ENCODE measurements at places on chromosomes 16 and 17.
A peak's percentile ranks its signal among the peaks of the same experiment; 100 is the strongest.

GRCh38 chr16:71440669-71441347, 1.0 kb downstream of the TLE7 start:
- DNase-seq, result peak; percentile 27

DNA sequence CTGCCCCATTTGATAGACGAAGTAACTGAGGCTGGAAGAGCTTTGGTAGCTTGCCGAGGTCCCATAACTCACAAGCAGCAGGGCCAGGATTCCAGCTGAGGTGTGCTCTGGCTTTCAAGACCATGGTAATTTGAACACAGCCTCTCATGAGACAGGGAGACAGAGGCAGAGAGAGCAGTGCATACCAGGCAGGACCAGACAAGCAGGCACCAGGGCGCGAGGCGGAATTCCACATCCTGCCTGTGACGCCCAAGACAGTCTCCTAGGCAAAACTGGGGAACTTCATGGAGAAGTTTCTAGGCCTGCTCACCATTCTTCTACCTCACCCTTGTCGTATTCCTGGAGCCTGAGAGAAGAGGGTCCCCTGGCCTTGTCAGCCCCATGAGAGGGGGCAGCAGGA, 19.2 kb downstream of the SDK2 start:
- no peak for DNase-seq

DNA sequence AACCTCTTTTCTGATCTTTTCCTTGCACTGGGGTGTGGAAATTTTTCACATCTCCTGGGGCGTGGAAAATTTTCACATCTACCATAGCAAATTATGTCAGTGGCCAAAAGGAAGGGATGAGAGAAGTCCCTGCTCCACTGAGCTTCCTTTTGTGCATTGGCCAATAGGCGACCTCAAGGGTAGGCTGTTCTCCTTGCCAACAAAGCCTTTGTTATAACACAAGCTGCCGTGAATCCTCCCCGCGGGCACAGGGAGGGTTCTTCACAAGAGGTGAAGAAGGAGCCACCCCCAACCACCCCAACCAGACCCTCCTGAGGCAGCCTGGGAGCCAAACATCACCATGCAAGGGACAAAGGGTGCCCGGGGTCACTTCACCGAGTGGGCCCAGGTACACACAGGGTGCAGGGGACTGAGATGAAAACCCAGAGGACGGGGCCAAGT, 6.5 kb downstream of the SLC5A11 start:
- peak; percentile 51 for DNase-seq

DNA sequence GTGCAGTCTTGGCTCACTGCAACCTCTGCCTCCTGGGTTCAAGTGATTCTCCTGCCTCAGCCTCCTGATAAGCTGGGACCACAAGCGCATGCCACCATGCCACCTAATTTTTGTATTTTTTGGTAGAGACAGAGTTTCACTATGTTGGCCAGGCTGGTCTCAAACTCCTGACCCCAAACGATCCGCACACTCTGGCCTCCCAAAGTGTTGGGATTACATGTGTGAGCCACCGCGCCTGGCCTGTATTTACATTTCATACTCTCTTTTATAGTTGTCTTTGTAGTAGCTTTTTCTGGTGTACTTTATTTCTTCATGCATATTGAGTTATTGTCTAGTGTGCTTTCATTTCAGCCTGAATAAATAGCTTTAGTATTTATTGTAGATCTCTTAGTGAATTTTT, 10.1 kb upstream of the ADORA2B start:
- no peak for DNase-seq

DNA sequence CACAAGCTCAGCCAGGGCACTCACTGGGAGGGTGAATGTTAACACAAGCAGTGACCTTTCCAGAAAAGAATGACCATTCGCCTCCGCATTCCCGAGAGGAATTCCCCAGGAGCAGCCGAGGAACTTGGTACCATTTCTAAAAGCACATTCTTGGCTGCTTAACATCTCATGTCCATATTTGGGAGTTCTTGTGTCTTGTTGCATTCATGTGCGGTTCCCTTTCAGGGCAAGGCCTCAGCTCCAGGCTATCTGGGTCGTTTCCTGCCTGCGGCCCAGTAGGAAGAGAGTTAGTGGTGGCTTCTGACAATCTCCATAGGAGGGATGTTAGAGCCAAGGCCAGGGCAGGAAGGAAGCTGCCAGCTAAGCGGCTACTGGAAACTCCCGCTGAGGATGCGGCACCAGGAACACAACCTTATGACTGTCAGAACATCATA, 27.8 kb upstream of the MEAK7 start:
- DNase-seq, result peak; percentile 98

DNA sequence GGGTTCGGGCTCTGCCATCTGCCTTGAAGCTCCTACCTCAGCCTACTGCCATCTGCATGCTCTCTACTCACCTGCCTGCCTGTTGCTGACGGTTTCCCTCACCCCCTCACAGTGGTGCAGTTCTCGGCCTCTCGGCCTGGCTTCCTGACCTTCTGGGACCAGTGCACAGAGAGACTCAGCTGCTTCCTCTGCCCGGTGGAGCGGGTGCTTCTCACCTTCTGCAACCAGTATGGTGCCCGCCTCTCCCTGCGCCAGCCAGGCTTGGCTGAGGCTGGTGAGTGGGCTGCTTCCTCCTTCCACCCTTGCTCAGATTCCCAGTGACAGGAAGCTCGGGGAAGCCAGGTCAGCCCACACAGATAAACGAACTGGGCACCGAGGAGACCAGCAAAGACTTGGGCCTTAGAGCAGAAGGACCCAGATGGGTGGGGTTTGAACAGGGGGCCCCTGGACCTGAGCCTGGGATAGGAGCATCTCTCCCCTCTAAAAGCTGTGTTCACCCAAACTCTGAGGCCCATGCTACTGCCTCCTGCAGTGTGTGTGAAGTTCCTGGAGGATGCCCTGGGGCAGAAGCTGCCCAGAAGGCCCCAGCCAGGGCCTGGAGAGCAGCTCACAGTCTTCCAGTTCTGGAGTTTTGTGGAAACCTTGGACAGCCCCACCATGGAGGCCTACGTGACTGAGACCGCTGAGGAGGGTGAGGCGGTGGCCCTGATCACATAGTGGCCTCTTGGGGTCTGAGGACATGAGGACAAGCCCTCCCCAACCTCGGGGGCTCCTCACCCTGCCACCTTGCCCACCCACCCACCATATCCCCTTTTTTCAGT, 16.4 kb downstream of the RIPOR1 start:
- no peak for DNase-seq

- DNase-seq, result peak; percentile 8
Observed at GRCh38 chr16:77376358-77376757, 58.5 kb downstream of the ADAMTS18 start.

GRCh38 chr17:17303847-17304490, 796 bp downstream of the NT5M start:
- no peak for DNase-seq

DNA sequence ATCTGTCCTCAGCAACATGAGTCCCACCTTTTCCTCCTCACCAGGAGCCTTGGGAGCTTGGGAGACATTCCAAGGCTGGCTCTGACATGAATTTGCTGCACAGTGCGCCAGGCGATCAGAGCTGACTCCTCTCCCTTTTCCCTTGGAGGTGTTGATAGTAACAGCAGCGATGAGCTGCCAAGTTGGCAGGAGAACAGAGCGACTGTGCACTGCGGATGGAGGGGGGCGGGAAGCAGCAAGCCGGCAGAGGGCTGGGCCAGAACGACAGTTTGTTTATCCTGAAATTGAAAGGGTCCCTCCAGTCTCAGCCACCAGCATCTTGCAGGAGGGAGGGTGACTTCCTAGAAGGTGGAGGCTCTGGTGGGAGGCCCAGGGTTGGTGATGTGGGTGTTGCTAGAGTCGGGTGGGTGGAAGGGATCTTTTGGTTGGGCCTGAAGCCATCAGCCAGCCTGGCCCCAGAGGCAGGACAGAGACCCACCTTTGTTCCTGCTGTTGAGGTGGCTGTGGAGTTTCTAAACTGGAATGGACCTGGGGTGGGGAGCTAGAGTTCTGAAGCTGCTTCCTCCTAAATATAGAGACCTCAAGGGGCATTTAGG, 22.5 kb upstream of the DYNLL2 start:
- DNase-seq, result peak; percentile 19

- DNase-seq, result no peak
Observed at GRCh38 chr17:17069849-17070248, 27.6 kb downstream of the MPRIP start.

- peak; percentile 98 for DNase-seq
Observed at GRCh38 chr17:82037092-82037888, at the start of gene DCXR. DCXR (minus strand) TSS chr17:82037697; CDS start chr17:82037682, 15 bp downstream.

DNA sequence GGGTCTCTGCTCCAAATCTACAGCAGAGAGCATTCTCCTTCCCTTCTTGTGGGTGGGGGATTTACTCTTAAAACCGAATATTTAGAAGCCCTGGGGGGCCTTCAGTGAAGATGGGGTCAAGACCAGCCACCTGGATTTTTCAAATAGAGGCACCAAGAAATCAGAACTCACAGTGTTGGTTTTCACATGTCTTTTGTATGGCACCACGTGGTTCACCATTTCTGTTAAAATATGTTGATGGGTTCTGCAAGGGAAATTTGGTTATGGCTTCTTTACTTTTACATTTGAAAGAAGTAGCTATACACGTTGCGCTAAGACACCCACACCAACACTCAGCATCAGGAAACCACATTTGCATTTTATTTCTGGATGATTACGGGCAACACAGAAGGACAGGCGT, 17.7 kb downstream of the MAF start:
- DNase-seq, result no peak

GRCh38 chr16:53098526-53099317, 43.9 kb downstream of the CHD9 start:
- peak; percentile 88 for DNase-seq

DNA sequence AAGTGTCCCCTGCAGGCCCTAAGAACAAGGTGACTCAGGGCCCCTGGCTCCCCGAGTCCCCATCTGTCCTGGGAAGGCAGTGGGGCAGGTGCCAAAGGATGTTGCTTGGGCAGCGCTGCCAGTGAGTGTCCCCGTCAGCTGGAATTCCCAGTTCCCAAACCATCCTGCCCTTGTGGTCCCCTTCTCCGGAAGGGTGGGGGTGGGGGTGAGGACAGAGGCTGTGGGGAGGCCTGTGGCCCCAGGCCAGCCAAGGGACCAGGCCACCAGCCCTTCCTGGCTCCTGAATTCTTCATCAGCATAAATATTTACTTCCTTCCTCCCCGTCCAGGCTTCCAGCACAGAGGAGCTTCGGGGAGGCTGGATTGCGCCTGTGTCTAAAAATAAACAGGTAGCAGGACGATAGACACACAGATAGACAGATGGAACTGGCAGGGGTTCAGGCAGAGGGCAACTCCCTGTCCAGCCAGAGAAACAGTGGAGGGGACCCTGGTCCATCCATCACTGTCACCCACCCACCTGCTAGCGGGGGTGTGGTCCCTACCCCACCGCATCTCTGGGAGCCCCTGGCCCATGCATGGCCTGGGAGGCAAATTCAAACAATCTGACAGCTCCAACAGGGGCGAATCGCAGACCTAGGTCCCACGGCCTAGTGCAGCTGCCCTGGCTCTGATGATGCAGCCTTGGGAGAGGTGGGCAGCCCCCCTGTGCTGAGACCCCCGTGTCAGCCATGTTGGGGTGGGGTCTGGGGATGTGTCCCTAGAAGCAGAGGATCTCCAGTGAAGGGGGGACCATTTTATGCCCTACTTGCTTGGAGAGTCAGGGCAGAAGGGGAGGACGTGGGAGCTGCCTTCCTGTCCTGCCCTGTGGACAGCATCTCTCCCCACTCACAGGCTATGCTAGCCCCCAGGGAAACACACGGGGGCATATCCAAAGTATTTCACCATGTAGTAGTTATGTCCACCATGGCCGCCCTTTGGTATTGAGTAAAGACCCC, 13.2 kb downstream of the GLIS2 start:
- no peak for DNase-seq

DNA sequence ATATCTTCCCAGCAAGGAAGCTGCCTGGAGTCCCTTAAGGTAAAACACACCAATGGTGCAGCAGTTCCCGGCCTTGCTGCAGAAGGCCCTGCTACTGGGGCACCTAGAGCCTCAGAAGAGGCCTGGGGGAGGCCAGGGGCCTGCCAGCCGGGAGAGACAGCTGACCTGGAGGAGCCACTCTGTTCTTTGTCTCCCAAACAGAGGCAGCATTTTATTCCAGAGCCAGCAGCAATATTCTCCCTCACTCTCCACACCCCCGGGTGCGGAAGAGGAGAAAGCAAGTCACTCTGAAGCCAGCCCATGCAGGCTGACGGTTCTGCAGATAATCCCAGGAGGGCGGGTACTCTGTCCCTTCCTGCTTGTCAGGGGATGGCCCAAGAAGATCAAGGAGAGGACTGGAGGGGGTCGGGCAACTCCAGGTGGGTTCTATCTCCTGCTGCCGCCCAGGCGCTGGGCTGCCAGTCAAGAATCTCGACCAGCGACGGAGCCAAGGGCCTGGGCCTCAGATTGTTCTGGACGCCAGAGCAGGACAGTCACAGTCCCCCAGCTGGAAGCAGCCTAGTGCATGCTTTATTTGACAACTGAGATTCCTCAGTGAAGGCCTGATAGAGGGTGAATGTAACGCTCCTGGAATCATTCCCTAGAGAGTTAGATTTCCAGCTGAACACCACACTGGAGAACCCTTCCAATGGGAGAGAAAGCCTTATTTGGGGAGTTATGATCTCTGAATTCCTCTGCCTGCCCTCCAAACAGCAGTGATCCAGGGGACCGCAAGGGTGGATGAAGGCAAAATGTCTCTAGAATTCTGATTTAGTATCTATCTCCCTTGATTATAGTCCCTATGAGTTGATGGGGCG, 1.1 kb upstream of the KIFC3 start:
- DNase-seq, result no peak

DNA sequence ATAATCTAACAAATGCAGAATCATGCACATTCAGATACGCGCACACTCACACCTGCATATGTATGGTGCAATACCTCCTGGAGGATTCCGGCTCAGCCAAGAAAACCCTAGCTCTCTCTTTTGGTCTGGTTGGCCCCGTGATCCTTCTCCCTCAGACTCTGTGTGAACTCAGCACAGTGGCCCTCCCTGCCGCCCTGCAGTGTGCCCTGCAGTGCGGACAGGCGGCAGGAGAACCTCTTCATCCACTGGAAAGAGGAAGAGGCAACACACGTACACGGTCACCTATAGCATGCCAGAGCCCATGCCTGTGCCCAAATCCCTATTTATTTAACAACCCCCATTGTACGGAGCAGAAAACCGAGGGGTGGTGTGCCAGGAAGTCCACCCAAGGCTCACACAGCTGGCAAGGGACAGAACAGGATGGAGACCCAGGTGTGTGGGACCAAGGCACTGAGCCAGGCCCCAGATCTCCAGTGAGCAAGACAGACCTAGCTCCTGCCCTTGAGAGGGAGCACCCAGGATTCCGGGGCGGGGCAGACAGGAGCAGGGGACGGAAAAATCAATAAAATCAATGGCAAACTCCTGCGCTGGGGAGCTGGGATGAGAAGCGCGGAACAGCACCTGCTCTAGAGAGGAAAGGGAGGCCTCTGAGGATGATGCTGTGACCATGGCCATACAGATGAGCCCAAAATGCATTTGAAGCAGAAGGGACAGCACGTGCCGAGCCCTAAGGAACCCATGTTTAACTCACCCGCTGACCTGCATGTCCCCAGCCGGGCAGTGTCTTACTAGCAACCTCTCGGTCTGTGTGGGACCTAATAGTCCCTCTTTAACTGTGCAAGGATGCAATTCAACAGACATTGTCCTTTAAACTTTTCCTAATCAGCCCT, 54.7 kb upstream of the CIBAR2 start:
- no peak for DNase-seq
